Mammary epithelial cell (primary cell): ENCODE measurements at places on chromosomes 3 and 15. TPM values are rescaled to one million over a fixed set of nuclear protein-coding genes. Genes with fewer than 3 reads are reported as not detected.

NR1I2 gene
- not detected for total RNA-seq

ITGA11 gene
- 0.67 TPM for total RNA-seq

ADIPOQ gene
- not detected for total RNA-seq

SSUH2 gene
- total RNA-seq, result 0.28 TPM in 1 of 2 replicates, not detected in the other

SELENOS gene
- total RNA-seq, result 51.7 TPM

GPR87 gene
- total RNA-seq, result 78.7 TPM

ZNF717 gene
- 18.1 and 18.2 TPM in 2 replicates for total RNA-seq

STXBP5L gene
- not detected in 2 replicates for total RNA-seq

PCLAF gene
- 7.7 and 26.3 TPM in 2 replicates for total RNA-seq
